ENCODE measurements at places on chromosomes 7 and 10. TPM values are rescaled to one million over a fixed set of nuclear protein-coding genes. Genes with fewer than 3 reads are reported as not detected.

DNA sequence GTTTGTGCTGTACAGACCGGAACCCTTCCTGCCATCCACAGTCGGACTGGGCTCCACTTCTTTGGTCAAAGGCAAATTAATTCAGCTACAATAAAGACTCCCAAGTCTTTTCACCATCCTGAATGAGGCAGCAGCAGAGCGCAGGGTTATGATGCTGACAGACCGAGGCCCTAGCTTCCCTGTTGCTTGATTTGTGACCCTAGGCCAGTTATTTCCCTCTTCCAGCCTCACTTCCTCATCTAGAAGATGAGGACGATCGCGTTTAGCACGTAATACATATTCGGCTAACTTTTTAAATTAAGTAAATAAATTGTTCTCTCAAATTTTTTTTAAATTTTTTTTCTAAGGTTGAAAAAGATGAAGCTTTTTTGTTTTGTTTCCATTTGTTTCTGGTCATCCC, 18.1 kb downstream of the ADRB1 start:
- DNase-seq = no peak

GRCh38 chr7:143286522-143286890, 1.6 kb upstream of the CASP2 start:
- no peak for DNase-seq

GRCh38 chr7:116511552-116512519, 12.3 kb downstream of the CAV2 start:
- no peak for DNase-seq

- DNase-seq = no peak
These were observed 426.4 kb downstream of the TYW1 start for GRCh38 chr7:67423065-67423464.

GRCh38 chr10:118034791-118035261, 11.9 kb downstream of the RAB11FIP2 start:
- no peak for DNase-seq

The CLDN3 gene
- total RNA-seq = not detected

DNA sequence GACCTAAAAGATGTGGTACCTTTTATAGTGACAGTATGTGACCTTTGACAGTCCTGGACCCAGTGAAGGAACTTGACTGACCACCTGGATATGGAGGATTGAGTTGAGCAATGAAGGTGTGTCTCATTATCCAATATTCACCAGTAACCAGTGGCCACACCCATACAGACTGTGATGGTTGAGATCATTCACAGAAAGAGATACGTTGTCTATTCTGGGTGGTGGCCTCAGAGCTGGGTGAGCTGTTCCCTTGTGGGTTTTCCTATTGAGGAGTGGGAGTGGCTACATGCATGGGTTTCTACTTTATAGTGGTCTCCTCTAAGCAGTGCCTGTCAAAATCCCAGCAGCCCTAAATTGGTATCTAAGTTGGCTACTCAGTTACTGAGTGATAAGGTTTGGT, 507.4 kb downstream of the SORCS3 start:
- no peak for DNase-seq

The ANXA8 gene
- total RNA-seq = not detected

- no peak for DNase-seq
These were observed 551.4 kb downstream of the GLRX3 start for GRCh38 chr10:130687566-130687965.

DNA sequence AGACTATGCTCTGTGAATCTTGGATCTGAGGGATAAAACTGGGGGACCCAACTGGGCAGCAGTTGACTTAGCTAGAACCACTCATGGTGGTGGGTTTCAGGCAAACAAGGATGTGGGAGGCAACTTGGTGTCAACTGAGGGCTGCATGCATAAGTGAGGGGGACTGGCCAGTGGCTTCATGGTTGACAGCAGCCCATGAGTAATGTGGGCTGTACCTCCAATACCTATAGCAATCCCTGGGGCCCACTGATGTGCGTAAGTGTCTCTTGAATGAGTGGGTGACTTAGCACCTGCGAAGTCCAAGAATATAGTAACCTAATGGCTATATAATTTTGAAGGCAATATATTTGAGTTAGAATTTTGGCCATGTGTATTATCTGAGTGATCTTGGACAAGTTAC, 13.7 kb upstream of the MAP3K8 start:
- no peak for DNase-seq

- no peak for DNase-seq
These were observed 76.6 kb upstream of the HGF start for GRCh38 chr7:81846398-81846797.

- no peak for DNase-seq
These were observed 160.6 kb downstream of the SEC23IP start for GRCh38 chr10:120052964-120053702.

- DNase-seq = no peak
These were observed 205.6 kb downstream of the AUTS2 start for GRCh38 chr7:69803699-69804516.

The PTN gene
- total RNA-seq = 12.5 TPM

DNA sequence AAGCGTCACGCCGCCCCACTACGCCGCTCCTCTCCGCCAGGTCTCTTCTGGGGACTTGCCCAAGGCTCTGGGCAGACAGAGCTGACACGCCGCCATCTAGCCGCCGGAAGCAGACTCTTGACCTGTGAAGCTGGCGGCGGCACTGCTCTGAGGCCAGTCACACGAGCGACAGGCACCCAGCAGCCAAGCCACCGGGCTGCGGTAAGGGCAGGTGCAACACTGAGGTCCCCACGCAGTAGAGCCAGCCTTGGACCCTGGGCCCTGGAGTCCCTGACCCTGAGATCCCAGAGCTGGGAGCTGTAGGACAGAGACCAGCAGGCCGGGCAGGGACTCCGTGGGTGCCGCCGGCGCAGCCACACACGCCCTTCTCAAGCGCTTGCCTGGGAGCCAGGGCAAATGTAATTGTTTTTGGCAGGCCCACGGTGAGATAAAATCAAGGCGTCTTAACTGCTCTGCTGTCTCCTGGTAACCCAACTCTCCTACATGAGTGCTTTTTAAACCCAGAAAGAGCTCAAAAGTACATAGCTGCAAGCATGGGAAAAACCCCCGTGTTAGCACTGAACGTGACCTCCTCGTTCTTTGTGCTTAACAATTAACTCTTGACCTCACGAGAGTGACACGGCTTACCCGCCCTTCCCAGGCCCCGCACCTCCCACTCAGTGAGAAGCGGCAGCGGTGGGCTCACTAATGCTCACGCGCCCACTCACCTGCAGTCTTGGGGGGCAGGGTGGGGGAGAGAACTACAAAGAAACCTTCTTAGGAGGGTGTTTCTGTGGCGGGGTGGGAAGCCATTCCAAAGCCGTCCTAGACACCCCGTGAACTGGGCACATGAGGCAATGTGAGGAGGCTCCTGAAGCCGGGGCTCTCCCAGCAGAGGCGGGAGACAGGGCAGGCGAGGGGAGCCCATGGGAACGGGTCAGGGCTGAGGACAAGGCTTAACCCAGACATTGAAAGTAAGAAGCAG, 8.5 kb downstream of the GPER1 start:
- DNase-seq = no peak

The CUZD1 gene
- total RNA-seq = not detected

DNA sequence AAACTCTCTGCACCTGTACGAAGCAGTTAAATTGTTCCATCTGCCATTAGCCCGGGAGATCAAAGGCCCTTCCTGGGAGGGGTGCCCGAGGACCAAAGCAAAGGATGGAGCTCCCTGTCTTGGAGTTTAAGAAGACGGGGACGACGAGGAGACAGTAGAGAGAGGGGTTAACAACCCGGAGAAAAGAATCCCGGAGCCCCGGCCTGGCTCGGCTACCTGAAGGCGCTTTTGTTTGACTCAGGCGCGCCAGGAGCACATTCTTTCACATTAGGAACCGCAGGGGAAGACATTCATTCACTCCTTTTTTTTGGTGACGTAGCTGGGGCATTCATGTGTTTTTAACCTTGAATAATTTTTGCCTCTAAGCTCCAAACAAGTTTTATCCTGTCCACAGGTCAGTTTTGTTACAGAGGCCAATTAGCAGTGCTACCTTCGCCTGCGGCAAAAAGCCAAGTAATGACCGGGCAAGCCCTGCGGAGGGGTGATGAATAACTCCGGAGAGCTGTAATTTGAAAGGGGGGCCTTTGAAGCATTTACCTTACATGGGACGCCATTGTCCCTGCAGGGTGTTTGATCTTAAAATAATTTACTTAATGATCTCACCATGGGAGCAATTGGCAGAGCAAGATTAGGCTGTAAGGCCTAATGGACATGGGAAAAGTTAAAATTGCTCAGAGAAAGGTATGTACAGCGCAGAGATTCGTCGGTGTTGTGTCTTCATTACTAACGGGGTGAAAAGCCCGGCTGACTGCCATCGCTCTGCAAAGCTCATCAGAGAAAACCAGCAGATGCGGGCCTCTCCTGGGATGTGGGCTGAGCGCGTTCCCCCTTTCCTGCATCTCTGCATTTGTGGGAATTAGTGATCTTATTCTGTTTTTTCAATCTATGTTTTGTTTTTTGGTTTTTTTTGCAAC, 258.0 kb upstream of the SP4 start:
- no peak for DNase-seq

DNA sequence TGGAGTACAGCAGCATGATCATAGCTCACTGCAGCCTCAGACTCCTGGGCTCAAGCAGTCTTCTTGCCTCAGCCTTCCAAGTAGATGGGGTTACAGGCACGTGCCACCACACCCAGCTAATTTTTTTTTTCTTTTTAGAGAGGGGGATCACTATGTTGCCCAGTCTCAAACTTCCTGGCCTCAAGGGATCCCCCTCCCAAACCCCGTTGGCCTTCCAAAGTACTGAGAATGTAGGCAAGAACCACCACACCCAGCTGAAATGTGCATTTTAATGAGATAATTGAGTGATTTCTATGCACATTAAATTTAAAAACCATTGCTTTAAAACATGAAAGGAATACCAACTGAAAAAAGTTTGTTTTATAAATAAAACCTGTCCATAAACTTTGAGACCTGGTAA, 25.6 kb downstream of the MARCHF5 start:
- no peak for DNase-seq

DNA sequence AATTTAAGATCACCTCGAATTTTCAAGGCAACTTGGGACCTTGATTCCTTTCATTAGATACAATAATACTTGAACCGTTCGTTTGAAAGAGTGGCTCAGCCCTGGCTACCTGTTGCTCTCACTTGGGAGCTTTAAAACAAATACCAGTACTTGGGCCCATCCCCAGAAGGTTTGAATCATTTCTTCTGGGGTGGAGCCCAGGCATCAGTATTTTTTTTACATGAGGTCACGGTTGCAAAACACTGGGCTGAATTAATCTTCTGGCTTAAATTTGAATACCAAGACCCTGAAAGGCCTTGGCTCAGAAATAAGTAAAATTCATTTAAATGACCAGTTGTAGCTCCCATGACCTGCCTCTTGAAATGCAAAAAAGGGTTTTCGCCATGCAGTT, 214.9 kb downstream of the CREB5 start:
- DNase-seq = no peak

- no peak for DNase-seq
These were observed 577 bp downstream of the LRRC18 start for GRCh38 chr10:48938990-48939536.

GRCh38 chr10:69828144-69828870, 26.6 kb downstream of the COL13A1 start:
- no peak for DNase-seq

GRCh38 chr7:144497282-144497681, 93.8 kb upstream of the NOBOX start:
- no peak for DNase-seq

DNA sequence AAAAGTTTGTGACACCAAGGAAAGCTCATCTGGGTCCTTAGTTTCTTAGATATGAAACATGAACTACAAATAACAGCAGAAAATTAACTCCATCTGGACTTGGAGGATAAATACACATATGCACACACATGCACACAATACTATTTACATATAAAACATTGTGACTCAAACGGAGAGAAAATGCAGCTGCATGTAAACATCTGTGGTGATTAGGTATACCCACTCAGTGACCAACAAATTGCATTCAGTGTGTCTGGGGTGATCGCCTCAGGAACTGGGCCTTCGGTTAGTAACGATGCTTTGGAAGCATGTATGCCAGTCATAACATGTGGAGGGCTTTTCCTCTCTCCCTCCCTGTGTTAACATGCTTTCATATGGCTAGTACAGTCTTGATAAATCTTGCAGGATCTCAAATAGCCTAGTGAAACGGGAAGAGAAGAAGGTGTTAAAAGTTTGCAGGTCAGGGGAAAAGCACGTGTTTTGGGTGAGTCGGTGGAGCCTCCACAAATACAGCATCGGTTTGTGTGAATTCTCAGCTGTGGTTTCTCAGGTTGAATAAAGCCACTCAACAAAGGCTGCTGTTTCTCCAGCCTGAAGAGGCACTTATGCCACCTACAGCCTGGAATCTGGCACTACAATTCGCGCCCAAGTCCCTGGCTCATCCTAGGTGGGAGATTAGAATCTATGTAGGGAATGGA, 8.7 kb upstream of the GLRX3 start:
- no peak for DNase-seq

The PPP1R9A gene
- 11.8 TPM for total RNA-seq

DNA sequence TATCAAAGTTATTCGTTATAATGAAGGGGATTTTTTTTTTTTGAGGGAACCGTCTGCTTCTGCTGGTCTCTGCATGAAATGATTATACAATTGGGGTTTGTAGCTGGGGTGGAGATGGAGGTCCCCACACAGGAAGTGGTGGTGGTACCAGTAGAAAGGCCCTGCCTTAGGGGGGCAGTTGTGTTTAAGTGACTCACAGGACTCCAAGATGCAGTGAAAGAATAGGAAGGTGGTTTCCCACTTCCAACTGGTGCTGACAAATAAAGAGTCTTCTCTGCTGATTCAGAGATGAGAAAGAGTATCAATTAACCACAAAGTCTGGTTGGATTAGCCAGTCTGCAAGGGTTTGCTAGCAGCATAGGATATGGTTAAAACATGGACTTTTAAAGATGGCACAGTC, 376.0 kb downstream of the SORCS3 start:
- no peak for DNase-seq

GRCh38 chr10:33240931-33241330, 93.5 kb downstream of the NRP1 start:
- no peak for DNase-seq

The TMEM178B gene
- total RNA-seq = 0.95 TPM

The WDFY4 gene
- 10.0 TPM for total RNA-seq

DNA sequence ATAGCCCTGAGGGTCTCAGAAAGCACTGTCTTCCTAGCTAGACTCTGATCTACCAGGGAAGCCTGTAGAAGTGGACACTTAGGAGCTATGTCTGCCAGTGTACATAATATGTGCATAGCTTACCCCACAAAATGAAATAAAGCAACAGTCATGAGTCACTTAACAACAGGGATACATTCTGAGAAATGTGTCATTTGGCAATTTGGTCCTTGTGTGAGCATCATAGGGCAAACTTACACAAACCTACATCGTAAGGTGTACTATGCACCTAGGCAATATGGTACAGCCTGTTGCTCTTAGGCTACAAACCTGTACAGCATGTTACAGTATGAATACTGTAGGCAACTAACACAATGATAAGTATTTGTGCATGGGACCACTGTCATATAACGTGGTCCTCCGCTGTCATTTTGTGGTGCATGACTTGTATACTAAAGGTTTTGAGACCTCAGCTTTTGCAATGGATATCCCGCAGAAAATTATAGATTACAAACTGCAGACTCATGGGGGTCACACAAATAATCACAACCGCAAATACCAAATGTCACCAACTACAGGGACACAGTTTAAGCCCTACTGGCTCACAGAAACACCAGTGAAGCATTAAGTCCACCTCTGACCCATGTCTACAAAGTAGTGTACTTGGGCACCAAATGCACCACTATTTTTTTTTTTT, 1.7 kb downstream of the URGCP start:
- DNase-seq = no peak

All from thoracic aorta (tissue), 2 donors.